ENCODE measurements at places on chromosomes 2 and 18.

- no peak for DNase-seq
Measured at GRCh38 chr18:79339094-79339908, 56.4 kb upstream of the NFATC1 start.

DNA sequence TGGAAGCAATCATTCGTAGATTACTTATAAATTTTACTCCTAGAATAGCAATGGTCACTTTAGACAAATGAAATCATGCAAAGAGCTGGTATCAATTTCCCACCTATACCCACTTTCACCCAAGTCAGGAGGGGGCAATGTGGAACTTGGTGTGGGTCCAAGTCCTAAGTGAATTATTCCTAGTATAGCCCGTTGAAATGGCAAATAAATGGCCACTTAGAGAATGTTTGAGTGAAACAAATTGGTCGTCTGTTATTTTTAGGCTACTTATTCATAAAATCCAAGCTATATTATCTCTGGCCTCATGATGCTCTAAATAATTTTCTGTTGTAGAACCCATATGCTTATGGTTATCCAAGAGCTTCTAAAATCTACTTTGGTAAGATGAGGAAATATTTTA, 98.1 kb downstream of the MYO3B start:
- no peak for DNase-seq

DNA sequence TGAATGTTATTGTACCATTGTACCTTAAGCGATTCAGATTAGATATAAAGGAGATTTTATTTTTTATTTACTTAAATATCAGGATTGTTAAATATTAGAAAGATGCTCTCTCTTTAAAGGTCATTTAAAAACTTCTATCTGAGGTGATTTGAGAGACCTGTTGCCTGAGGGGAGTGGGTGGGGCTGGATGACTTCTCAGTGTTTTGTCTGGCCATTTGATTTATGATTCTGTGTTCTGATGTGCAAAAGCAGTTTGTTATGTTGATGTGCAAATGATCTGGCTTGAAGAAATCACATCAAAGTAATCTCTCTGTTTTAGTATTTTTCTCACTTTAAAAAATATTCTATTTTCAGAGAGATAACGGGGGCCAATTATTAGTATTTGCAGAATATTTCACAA, 370.8 kb downstream of the NUP35 start:
- DNase-seq: no peak

DNA sequence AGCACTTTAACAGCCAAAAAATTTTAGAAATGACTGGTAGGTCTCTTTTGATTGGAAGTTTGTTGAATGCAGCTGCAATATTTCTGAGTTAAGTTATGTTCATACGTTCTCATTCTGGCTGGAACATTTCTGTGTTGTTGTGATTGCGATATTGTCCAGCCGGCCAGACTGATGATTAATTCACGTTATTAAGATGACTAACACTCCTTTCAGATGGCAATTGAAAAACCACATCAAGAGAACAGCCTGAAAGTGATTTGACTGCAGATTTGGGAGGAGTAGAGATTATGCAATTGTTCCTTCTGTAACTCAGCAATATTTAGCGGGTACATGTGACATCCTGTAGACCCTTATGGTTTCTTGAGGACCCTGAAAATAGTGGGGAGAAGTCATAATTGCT, 133.7 kb downstream of the FBXO15 start:
- peak; percentile 14 for DNase-seq

GRCh38 chr2:20223407-20224163, 1.3 kb downstream of the SDC1 start:
- DNase-seq: no peak

GRCh38 chr2:71385012-71385411, 53.4 kb downstream of the ZNF638 start:
- peak; percentile 35 for DNase-seq

DNA sequence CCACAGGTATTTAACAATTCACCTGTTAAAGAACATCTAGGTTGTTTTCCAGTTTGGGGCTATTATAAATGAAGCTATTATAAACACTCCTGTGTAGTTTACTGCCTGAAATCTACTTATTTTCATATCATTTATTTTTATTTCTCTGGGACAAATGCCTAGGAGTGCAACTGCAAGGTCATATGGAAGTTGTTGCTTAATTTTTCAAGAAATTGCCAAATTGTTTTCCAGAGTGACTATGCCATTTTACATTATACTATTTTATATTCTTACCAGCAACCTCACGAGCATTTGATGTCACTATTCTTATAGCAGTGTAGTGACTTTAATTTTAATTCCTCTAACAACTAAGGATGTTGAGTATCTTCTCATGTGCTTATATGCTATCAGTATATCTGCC, 298.4 kb downstream of the EXOC6B start:
- no peak for DNase-seq

- DNase-seq: no peak
Measured at GRCh38 chr2:25566694-25567093, 106.7 kb downstream of the DTNB start.

- no peak for DNase-seq
Measured at GRCh38 chr2:239212121-239212928, 188.5 kb downstream of the HDAC4 start.

- DNase-seq: no peak
Measured at GRCh38 chr2:176099728-176100546, at the start of gene HOXD12. TSS of gene HOXD12 (plus strand) at chr2:176099795. CDS start at chr2:176099802, 7 bp downstream.

DNA sequence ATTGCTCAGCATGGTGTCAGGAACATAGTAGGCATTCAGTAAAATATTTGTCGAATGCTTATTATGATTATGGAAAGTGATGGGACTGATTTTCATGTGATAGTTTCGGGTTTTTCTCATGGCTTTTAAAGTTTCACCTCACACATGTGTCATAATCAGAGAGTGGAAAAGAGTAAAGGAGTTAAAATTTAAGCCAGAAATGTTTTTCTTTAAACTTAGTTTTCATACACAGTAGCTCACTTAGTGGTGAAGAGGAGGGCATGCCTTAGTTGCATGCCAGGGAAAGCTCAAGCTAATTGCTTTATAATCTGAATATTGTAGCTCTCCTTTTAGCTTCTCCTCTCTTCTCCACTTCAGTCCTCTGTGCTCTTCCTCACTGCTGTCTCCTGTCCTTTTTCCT, 38.0 kb downstream of the EHBP1 start:
- DNase-seq: no peak

GRCh38 chr18:79601234-79601633, 78.4 kb upstream of the CTDP1 start:
- DNase-seq: no peak

- no peak for DNase-seq
Measured at GRCh38 chr2:86000131-86000937, 105.4 kb downstream of the POLR1A start.

GRCh38 chr18:76464281-76465259, 30.5 kb downstream of the ZNF516 start:
- no peak for DNase-seq

GRCh38 chr2:99448556-99448955, 41.3 kb downstream of the REV1 start:
- DNase-seq: peak; percentile 38

DNA sequence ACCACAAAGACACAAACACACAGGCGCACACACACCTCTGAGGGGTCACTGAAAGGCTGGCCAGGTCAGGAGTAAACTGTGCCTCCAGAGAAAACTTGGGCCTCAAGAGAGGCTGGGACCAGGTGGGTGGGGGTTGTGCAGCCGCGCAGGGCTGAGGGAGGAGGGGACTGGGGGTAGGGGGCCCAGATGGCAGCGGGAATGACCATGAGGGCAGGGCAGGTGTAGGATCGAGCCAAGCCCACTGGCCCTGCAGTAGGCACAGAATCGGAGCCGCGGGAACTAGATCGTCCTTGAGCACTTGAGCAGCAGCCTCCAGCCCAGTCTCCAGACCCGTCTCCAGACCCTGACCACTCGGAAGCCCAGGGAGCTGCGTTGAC, 36.8 kb downstream of the ANKMY1 start:
- DNase-seq: no peak

DNA sequence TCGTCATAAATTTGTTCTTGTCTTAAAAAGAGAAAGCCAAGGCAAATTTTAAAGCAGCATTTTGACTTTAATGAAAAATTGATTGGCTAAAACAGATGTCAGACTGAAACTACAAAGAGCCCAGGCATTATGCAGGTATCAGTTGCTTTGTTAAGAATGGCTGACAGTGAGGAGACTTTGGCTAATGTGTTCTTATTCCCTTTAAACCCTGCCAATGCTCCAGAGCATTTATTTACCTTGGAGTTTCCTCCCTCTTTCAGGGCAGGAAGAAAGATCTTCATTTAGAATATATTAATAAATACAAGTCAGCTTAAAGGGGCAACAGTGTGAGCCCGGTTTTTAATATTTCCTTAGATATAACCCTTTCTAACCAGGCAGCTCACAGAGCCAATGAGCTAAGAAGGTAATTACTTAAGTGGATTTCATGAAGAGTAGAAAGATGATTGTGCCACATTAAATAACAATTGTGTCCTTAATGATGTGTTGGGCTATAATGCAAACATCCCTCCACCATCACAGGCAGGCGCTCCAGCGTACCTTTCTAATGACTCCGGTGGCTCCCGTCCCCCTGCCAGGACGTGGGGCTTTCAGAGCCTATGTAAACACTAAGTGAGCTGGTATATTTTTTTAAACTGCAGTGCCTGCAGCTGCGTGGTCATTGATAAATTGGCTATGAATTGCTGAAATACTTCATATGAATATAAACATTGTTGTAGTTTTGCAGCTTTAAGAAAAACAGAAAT, 349.4 kb upstream of the POU3F3 start:
- DNase-seq: no peak

DNA sequence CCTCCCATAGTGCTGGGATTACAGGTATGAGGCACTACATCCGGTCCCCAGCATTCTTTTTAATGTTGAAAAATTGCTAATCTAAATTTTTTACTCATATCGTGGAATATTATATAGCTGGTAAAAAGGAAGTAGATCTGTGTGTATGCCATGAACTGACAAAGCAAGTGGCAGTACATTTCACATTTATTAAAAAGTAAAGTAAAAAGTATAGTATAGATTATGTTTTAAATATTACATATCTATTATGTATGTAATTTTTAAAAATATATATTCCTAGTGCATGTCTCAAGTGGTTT, 25.1 kb downstream of the PLEKHB2 start:
- DNase-seq: no peak

Measured in fibroblast of skin of left biceps (primary cell).